AG20443 (cell line): ENCODE measurements at places on chromosomes 3 and 15.

GRCh38 chr3:100545371-100545770 is 53.0 kb downstream of the TMEM45A start:
- no peak for DNase-seq

- no peak for DNase-seq
These were observed 220.9 kb upstream of the CTDSPL start for GRCh38 chr3:37640636-37641375.

- no peak for DNase-seq
These were observed 1.0 kb upstream of the MYL3 start for GRCh38 chr3:46864061-46864881.

DNA sequence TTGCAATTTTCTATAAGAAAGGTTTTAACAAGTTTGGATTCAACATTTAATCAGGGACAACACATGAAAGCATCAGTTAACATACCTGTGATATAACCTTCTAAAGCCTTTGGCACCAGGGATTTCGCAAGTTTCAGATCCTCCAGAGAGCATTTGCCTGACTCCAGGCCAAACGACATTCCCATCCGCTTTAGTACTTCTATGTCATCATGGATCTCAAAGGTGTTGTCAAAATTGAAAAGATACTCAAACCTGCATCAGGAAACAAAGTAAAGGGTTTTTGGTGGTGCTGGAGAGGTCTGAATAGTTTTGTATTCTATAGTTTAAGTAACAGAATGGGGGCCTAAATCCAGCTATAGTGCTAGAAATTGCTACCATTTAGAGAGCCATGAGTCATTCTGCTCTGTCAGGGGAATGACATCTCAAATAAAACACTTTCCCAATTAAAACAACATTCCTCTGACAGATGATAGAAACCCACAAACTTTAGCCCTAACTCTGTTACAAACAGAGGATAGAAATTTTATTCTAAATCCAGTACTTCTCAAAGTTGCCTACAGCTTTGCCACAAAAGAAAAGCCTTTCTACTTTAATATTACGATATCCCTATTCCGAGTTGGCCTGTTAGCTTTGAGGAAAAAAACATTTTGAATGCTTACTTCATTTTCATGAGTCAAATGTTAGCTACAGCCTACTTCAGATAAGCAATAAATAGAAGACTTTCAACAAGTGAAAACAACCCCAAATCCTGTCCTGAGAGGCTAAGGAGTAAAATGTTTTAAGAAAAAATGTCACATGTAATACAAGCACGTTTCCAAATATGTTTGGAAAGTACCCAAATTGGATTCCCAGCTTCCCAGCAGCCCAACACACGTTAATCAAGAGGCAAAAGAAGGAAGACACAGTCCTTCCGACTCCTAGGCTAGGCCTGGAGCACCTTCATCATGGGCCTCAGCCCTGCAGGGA is 83.4 kb downstream of the ATP1B3 start:
- peak; percentile 49 for DNase-seq

DNA sequence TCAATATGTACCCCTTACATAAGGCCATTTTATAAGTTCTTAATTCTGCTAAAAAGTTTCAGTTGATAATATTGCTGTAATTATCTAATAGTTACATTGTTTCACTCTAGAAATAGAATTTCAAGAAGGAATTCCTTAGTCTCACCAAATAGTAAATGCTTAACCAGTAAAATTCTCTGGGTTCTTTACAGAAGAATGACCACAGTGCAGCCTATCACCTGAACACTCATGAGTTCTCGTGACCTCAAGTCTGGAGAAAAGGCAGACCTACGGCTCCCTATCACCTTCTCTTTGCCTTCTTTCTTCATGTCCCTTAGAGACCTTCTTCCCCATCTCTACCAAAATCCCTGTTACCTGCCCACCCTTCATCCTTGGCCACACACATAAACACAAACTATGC is 30.9 kb downstream of the CCDC191 start:
- no peak for DNase-seq

GRCh38 chr3:62621176-62621575 is 247.8 kb upstream of the FEZF2 start:
- no peak for DNase-seq

DNA sequence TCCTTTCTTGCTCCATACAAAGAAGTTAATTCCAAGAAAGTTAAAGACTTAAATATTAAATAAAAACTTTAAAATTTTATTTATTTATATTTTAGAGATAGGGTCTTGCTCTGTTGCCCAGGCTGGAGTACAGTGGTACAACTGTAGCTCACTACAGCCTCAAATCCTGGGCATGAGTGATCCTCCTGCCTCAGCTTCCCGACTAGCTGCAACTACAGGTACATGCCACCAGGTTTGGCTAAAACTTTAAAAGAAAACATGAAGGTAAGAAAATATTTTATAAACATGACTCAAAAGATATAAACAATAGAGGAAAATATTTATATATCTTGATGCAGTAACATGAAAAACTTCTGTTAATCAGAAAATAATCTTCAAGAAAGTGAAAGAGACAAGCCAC is 33.2 kb downstream of the ADIPOQ start:
- no peak for DNase-seq

GRCh38 chr15:32838820-32839219 is 121.0 kb downstream of the GREM1 start:
- peak; percentile 82 for DNase-seq

DNA sequence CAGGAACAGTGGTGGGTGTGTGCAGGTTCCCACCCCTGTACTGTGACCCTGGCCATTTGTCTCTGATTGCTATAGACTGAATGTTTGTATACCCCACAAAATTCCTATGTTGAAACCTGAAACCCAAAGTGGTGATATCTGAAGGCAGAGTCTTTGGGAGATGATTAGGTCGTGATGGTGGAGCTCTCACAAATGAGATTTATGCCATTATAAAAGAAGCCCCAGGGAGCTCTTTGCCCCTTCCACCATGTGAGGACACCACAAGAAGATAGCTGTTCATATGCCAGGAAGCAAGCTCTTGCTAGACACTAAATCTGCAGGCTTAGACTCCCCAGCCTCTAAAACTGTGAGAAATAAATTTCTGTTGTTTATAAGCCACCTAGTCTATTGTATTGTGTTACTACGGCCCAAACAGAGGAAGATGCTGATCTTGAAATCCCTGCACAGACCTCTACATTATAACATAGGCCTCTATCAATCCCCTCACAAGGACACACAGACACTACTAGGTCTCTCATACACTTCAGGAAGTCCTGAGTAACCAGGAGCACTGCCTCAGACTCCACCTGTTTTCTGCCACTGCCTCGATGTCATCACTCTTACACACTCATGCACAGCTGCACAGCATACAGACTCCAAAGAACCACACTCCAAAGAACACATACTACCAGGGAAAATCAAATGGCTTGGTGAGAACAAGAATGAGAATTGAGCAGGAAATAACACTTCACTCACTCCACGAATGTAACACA is 14.7 kb downstream of the IGSF11 start:
- DNase-seq = no peak

GRCh38 chr3:29430558-29430971 is 149.7 kb downstream of the RBMS3 start:
- peak; percentile 36 for DNase-seq

DNA sequence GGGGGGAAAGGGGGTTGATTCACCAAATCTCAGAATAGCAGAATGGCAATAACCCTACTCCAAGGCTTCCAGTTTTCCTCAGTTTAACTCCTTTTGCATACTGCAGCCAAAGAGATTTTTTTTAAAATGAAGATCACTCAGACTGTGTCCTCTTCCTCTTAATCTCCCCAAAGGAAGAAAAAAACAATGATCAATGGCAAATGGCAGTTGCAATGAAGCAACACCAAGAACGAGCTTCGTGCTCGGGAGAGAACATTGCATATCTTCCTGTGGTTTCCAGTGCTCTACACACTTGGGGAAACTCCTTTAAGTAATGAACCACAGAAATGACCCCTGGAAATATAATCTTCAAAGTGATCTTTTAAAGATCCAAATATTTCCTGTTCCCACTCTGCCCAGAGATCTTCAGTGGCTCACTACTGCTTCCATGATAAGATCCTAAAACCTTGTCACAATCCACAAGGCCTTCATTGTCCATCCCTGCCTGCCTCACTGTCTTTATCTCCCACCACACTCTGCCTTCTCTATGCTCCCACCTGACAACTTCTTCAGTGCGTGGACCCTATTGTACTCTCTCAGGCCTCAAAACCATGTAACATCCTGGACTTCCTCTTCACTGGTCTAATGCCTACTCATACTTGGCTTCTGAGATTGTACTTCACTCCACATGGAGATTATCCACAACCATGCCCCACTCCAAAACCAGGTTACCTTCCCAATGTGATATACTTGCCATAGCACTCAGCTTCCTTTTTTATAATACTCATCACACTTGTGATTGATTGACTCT is 394.8 kb downstream of the FHIT start:
- no peak for DNase-seq

DNA sequence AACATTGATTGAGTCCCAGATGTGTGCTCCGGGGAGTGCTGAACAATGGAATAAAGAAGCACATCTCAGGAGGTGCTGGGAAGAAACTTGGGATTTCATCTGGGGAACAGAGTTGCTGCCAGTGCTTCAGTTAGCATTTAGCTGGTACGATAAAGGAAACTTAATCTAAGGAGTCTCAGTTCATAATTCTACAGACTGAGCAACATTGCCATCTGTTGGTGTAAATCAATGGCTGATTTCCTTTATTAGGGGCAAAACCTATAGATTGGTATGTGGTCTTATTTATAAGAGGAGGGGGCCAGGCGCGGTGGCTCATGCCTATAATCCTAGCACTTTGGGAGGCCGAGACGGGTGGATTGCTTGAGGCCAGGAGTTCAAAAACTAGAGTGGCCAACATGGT is 8.9 kb downstream of the MKRN2OS start:
- DNase-seq = no peak

DNA sequence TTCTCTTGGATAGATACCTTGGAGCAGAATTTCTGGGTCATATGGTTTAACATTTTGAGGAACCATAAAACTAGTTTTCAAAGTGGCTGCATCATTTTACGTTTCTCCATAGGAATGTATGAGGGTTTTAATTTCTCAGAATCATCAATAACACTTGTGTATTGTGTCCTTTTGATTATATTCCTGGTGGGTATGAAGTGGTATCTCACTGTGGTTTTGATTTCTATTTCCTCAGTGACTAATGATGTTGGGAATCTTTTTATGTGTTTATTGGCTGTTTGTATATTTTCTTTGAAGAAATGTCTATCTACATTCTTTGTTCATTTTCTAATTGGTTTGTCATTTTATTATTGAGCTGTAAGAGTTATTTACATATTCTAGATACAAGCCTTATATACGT is 28.8 kb downstream of the CDIN1 start:
- no peak for DNase-seq

DNA sequence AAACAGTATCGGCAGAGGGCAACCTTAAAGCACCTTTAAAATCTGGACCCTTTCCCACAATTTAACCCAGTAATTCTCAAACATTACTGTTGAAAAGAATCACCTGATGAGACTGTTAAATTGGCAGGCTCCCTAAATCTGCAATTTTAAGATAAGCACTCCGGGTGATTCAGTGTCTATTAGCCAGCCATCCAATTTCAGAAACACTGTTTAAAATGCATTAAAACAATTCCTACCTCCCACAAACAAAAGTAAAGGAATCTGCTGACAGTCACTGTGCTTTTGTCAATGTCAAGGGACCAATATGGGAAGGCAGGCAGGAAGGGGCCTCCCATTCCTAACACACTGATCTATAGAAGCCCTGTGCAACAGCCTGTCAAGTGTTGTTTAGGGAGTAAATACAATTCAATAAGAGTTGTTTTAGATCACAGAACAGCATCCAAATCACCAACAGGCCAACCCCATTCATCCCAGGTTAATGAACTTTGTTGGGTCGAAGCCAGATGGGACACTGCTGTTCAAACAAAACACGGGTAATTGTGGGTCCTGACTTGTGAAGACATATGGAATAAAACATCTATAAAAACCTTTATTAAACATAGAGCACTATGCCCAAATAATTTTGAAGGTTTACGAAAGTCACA is 21.4 kb downstream of the SIAH2 start:
- no peak for DNase-seq

GRCh38 chr3:64467255-64467944 is 220.4 kb downstream of the ADAMTS9 start:
- DNase-seq = no peak

DNA sequence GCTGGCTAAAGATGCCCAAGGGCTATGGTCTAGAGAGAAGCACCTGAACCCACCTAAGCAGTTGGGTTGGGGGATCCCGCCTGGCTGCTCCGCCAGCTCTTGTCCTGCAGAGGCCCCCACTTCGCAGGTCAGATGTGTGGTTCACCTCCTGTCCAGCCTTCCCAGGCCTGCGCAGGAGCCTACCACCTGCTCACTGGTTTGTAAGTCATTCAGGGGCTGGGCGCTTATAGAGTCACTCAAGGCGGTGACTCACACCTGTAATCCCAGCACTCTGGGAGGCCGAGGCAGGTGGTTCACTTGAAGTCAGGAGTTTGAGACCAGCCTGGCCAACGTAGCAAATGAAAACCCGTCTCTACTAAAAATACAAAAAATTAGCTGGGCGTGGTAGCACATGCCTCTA is 3.9 kb upstream of the FURIN start:
- DNase-seq = no peak

- no peak for DNase-seq
These were observed 29.2 kb upstream of the NEO1 start for GRCh38 chr15:73023071-73023470.

DNA sequence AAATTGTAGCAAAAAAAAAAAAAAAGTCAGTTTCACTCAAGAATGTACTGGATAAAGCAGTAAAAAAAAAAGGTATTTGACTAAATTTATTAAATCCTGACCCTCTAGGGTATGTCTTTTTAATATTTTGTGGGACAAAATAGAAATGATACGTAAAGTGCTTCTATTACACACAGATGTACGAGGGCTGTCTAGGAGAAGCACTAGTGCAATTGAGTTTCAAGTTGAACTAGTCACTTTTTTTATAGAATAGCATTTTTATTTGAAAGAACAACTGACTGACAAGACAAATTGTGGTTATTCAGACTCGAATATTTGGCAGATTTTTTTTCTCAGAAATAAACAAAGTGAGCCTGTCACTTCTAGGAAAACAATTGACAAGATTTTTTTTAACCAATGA is 49.0 kb downstream of the CCDC54 start:
- DNase-seq = no peak

- DNase-seq = no peak
These were observed 296.0 kb downstream of the MEX3B start for GRCh38 chr15:81749716-81750375.
